ENCODE measurements at places on chromosomes 16 and 17. TPM values are rescaled to one million over a fixed set of nuclear protein-coding genes. Genes with fewer than 3 reads are reported as not detected.

Gene SLC38A8
- total RNA-seq, result not detected

GRCh38 chr17:78779850-78780249 lies 2.2 kb downstream of the CYTH1 start:
- DNase-seq, result peak; percentile 84
- peak overlapping the region; percentile 83 for H3K27ac ChIP-seq
- peaks cover 76% of the 10 kb centered on the region for H3K4me1 ChIP-seq
- H3K27me3 ChIP-seq, result no peaks in the 10 kb centered on the region

DNA sequence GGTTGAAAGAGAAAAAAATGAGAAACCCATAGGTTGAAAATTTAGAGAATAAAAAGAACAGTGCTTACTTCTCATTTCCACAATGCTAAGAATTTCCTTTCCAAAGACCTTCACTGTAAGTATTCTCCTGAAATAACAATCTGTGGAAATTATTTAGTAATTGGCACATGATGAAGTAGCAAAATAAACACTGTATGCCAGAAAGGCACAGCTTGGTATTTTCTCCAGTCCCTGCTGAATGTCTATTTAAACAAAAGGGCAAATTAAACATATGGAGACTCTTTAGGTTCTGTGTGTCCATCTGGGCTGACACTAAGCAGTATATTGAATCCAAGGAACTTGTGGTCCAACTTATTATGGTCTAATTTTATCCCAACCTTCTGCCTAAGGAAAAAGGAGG lies 46.1 kb downstream of the CHCT1 start:
- peaks cover 7% of the 10 kb centered on the region for H3K36me3 ChIP-seq
- no peaks in the 10 kb centered on the region for H3K4me1 ChIP-seq
- no peaks in the 10 kb centered on the region for H3K27me3 ChIP-seq

- no peaks in the 10 kb centered on the region for H3K36me3 ChIP-seq
- no peaks in the 10 kb centered on the region for H3K27me3 ChIP-seq
- no peak overlapping the region for H3K4me3 ChIP-seq
- no peak overlapping the region for H3K27ac ChIP-seq
- no peaks in the 10 kb centered on the region for H3K4me1 ChIP-seq
Observed at GRCh38 chr16:73010150-73010676, 37.7 kb downstream of the ZFHX3 start.

DNA sequence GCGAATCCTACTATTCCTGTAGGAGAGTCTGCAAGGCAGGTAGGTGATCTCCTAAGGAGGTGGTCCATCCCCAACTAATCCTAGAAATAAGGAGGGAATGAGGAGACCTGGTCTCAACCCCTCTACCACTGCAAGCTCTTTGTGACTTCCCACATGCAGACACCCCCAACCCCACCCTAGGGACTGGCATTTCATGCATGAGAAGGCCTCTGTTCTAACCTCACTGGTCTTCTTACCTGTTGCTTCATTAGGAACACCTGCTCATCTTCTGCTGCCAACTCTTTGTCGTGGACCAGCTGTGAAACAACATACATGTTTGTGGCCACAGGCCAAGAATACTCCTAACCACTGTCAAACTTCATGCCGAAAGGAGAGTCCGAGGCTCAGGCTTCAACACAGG lies 22.6 kb downstream of the DYNC1LI2 start:
- no peak for DNase-seq
- no peaks in the 10 kb centered on the region for H3K4me1 ChIP-seq
- H3K4me3 ChIP-seq, result no peak overlapping the region
- H3K27me3 ChIP-seq, result no peaks in the 10 kb centered on the region
- peaks cover 27% of the 10 kb centered on the region for H3K36me3 ChIP-seq

GRCh38 chr17:37219876-37220606 lies 155.7 kb upstream of the C17orf78 start:
- DNase-seq, result no peak
- no peaks in the 10 kb centered on the region for H3K4me1 ChIP-seq
- no peak overlapping the region for H3K27ac ChIP-seq
- peaks cover 2% of the 10 kb centered on the region for H3K36me3 ChIP-seq
- no peaks in the 10 kb centered on the region for H3K27me3 ChIP-seq

DNA sequence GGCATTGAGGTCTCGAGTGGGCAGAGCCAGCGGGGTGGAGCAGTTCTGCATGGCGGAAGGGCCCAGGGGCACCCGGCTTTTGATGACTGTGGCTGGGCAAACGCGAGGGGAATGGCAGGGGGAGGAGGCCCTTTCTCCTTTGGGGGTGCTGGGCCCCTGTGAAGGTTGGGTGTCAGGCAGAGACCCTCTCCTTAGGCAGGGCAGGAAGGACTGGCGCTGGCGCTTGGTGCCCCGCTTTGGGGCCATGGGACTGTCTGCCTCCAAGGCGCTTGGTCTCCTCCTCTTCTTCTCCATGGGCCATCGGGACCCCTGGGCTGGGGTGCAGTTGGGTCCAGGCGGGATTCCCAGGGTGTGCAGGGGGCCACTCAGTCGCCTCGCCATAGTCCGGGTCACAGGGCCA lies 12.8 kb upstream of the GFAP start:
- H3K4me1 ChIP-seq, result no peaks in the 10 kb centered on the region
- no peaks in the 10 kb centered on the region for H3K36me3 ChIP-seq
- no peak overlapping the region for H3K4me3 ChIP-seq
- H3K27ac ChIP-seq, result no peak overlapping the region
- peaks cover under 1% of the 10 kb centered on the region for H3K27me3 ChIP-seq

- H3K27ac ChIP-seq, result no peak overlapping the region
- H3K4me1 ChIP-seq, result peaks cover 8% of the 10 kb centered on the region
- H3K4me3 ChIP-seq, result no peak overlapping the region
- DNase-seq, result no peak
Observed at GRCh38 chr17:45123930-45124796, 8.2 kb downstream of the PLCD3 start.

- H3K36me3 ChIP-seq, result peaks cover 27% of the 10 kb centered on the region
- H3K27ac ChIP-seq, result peak overlapping the region; percentile 97
- H3K4me1 ChIP-seq, result peaks cover 12% of the 10 kb centered on the region
Observed at GRCh38 chr16:3283543-3284447, 504 bp downstream of the ZNF263 start.

- no peaks in the 10 kb centered on the region for H3K4me1 ChIP-seq
- peak; percentile 75 for DNase-seq
- H3K36me3 ChIP-seq, result peaks cover 6% of the 10 kb centered on the region
Observed at GRCh38 chr16:88505405-88506082, 52.5 kb downstream of the ZFPM1 start.

GRCh38 chr17:63596856-63597586 lies 3.7 kb upstream of the TACO1 start:
- H3K36me3 ChIP-seq, result no peaks in the 10 kb centered on the region
- DNase-seq, result no peak
- no peak overlapping the region for H3K4me3 ChIP-seq
- H3K27me3 ChIP-seq, result no peaks in the 10 kb centered on the region
- peak overlapping the region; percentile 57 for H3K27ac ChIP-seq
- peaks cover 40% of the 10 kb centered on the region for H3K4me1 ChIP-seq
